ENCODE measurements at places on chromosomes 3 and 15. TPM values are rescaled to one million over a fixed set of nuclear protein-coding genes. Genes with fewer than 3 reads are reported as not detected.

Gene PLD1
- 32.5 TPM for total RNA-seq

Gene GOLGA6L7
- total RNA-seq: not detected

Gene CKMT1A
- 1.5 TPM for total RNA-seq

Gene ECE2
- not detected for total RNA-seq

Gene GNAI2
- 156 TPM for total RNA-seq

Gene SENP8
- total RNA-seq: 1.9 TPM

DNA sequence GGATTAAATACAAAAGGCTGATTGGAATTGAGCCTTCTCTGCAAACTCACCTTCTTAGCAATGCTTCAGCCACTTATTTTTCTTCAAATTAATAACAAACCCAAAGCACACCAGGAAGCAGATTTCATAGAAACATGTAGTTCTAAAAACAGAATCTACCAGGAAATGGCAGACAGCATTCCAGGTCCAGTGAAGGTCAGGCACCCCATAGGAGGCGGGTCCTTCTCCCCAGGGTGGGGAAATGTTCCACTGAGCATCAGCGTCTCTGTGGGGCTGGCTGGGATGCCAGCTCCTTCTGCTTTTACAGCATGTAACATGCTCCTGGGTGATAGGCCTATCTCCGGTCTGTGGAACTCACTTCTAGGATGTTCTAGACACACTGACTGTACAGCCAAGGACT, 49.2 kb downstream of the CTNNB1 start:
- no peak for DNase-seq
- no peaks in the 10 kb centered on the region for H3K36me3 ChIP-seq
- no peaks in the 10 kb centered on the region for H3K27me3 ChIP-seq
- no peaks in the 10 kb centered on the region for H3K4me1 ChIP-seq

- H3K27me3 ChIP-seq: no peaks in the 10 kb centered on the region
- no peaks in the 10 kb centered on the region for H3K36me3 ChIP-seq
- DNase-seq: no peak
- H3K4me3 ChIP-seq: no peak overlapping the region
- H3K27ac ChIP-seq: no peak overlapping the region
These were observed 31.3 kb downstream of the TARS3 start for GRCh38 chr15:101692801-101693598.

DNA sequence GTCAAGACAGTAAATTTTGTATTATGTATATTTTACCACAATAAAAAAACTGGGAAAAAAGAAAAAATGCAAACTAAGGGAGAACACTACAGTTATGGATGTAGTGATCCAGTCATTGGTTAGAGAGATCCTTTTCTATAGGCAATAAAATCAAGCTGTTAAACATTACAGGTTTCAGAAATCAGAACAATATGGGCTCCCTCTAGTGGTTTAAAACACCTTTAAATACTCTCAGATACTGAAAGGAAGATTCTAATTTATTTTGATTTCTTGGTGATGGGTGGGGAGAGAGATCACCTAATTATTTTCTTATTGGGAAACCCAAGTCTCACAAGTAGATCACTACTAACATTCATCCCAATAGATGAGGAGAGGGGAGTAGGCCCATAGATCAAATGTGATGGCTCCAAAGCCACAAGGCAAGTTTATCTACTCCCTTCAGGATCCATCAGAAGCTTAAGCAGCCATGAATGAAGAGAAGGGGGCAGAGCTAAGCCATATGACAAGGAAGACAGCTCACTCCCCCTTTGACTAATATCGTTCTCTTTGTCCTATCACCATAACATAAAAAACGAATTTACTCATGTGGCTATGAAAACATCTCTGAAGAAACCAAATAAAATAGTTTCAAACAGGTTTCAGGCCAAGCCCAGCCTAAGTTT, 118.6 kb downstream of the ANO10 start:
- no peak overlapping the region for H3K27ac ChIP-seq
- no peaks in the 10 kb centered on the region for H3K27me3 ChIP-seq
- no peak for DNase-seq
- H3K4me1 ChIP-seq: peaks cover under 1% of the 10 kb centered on the region
- no peaks in the 10 kb centered on the region for H3K36me3 ChIP-seq

- peaks cover 6% of the 10 kb centered on the region for H3K4me1 ChIP-seq
- H3K36me3 ChIP-seq: no peaks in the 10 kb centered on the region
- no peak overlapping the region for H3K27ac ChIP-seq
- DNase-seq: no peak
These were observed 15.8 kb upstream of the SEMA3F start for GRCh38 chr3:50139308-50139707.

GRCh38 chr3:124686028-124686670, 44.1 kb upstream of the UMPS start:
- no peak overlapping the region for H3K27ac ChIP-seq
- no peak for DNase-seq
- no peak overlapping the region for H3K4me3 ChIP-seq
- no peaks in the 10 kb centered on the region for H3K4me1 ChIP-seq
- H3K27me3 ChIP-seq: peaks cover 5% of the 10 kb centered on the region

DNA sequence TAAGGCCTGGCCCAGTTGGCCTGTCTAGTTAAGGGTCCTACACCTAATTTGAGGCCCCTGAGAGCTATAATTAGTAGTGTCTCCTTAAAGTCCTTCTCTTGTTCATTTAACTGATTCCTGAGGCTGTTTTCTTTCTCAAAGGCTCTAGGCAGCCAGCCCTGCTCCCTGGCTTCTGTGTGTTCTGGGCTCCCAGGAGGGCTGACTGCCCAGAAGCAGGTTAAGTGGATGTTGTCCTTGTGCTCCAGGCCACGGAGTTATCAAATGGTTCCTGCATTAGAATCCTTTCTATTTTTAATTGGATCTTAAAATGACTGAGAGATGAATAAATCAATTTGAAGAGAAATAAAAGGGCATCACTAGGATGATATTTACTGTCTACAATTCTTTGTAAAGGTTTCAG, 140.0 kb downstream of the SNRK start:
- no peak for DNase-seq
- no peak overlapping the region for H3K4me3 ChIP-seq
- H3K27me3 ChIP-seq: no peaks in the 10 kb centered on the region
- H3K4me1 ChIP-seq: no peaks in the 10 kb centered on the region
- H3K27ac ChIP-seq: no peak overlapping the region

DNA sequence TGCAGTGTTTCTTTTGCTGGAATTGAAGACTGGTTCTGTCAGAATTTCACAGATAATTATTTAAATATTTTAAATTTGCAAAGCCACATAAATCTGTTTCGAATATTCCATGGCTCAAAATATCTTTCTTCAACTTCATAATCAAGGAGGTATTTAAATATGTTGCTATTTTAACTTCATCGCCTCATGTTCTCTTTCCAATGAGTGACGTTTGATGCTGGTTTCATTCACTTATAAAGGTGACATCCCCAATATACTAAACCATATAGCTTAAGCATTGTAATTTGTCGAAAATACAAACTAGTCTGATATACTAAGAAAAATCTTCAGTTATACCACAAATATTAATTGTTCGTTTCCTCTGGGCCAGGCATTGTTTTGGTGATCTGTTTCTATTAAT, 22.5 kb downstream of the MBNL1 start:
- H3K27ac ChIP-seq: no peak overlapping the region
- no peaks in the 10 kb centered on the region for H3K27me3 ChIP-seq
- H3K4me3 ChIP-seq: no peak overlapping the region
- no peak for DNase-seq
- no peaks in the 10 kb centered on the region for H3K36me3 ChIP-seq
- no peaks in the 10 kb centered on the region for H3K4me1 ChIP-seq

GRCh38 chr3:35562141-35562540, 77.2 kb upstream of the ARPP21 start:
- no peak overlapping the region for H3K27ac ChIP-seq
- H3K27me3 ChIP-seq: no peaks in the 10 kb centered on the region
- no peak for DNase-seq
- no peaks in the 10 kb centered on the region for H3K36me3 ChIP-seq
- H3K4me1 ChIP-seq: no peaks in the 10 kb centered on the region

GRCh38 chr3:159158213-159158612, 356.4 kb downstream of the MFSD1 start:
- no peak for DNase-seq
- peaks cover 12% of the 10 kb centered on the region for H3K4me1 ChIP-seq
- no peak overlapping the region for H3K4me3 ChIP-seq
- no peak overlapping the region for H3K27ac ChIP-seq
- no peaks in the 10 kb centered on the region for H3K27me3 ChIP-seq
- H3K36me3 ChIP-seq: no peaks in the 10 kb centered on the region

DNA sequence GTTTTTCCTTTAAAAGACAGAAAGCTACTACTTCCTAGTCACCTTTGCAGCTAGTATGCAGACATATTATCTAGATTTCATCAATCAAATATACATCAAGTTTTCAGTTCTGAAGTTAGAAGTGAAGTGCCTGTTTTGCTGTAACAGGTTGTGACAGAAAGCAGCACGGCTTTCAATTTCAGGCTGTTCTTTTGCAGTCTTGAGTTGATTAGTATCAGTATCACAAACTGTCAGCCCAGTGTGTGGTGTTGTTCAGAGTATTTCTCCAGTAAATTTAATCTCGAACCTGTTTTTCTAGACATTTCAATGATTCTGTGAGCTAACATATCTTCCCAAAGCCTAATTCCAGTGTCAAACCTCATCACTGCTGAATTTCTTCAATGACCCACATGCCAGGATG, 1050.8 kb downstream of the DIPK2A start:
- no peak for DNase-seq
- no peak overlapping the region for H3K27ac ChIP-seq
- H3K4me1 ChIP-seq: no peaks in the 10 kb centered on the region
- no peaks in the 10 kb centered on the region for H3K27me3 ChIP-seq
- no peak overlapping the region for H3K4me3 ChIP-seq

DNA sequence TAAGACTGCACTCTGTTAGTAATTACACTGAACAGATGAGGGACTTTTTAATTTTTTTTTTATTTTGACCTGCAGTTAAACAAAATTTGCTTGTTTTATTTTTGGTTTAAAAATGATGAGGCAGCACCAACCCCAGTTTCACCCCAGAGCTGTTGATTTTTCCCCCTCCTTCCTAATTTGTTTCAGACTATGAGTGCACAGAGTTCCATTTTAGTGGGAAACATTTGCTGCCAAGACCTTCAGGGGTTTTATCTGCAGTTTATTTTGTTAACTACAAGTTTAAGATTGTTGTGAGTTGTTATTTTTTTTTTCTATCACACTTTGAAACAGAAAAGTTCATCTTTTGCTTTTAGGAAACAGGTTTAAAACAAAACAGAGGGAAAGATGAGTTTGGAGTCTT, 455.9 kb upstream of the NR2F2 start:
- no peaks in the 10 kb centered on the region for H3K27me3 ChIP-seq
- no peak overlapping the region for H3K4me3 ChIP-seq
- H3K4me1 ChIP-seq: peaks cover 37% of the 10 kb centered on the region
- DNase-seq: no peak
